ENCODE measurements at places on chromosomes 1 and 21.

DNA sequence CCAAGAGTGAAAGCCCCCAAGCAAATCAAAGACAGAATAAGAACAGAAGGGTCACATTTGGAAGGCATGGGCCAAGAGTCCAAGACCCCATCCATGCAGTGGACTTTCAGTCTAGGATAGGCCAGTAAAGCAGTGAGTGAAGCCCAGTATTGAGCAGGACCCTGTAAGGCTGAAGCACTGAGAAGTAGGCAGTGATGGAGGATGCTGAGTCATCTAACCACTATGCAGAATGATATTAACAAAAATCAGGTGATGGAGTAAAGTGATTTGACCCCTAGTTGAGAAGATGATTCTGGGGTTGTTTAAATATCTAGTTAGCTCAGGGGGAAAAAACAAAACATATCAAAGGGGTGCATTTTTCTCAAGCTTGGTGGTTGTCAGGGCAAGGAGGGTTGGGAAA, 308.7 kb upstream of the PLXNA2 start:
- no peak for DNase-seq

DNA sequence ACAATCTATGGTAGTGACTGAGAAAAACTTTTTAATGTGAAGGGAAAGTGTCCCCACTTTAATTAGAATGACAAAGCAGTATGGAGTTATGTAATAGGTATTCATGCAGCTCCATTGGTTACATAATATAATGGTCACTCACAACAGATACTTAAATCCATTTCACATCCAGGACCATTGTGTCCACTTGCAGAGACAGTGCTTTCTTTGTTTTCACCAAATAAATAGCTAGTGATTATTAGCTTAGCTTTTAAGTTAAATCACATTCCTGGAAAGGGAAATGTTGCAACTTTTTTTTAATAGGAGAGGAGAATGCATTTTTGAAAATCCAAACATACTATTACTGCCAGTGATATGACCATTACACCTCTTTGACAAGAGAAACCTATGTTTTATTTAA, 22.9 kb downstream of the RGL1 start:
- DNase-seq: no peak

DNA sequence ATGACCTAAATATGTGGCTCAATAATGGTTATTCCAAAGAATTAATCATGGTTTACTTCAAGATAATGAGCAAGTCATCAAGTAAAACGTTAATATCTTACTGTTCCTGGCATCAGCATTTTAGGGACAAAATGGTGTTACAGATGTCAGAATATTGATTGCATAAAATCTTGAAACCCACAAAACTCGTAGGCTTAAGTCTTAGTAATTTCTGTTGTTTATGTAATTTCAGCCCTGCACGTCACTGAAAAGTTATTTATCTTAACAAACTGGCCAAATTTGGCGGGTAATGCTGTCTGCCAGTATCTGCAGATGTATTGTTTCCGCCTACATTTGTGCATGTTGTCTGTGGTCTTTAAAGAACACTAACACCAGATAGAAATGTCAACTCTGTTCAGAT, 25.8 kb downstream of the CDC7 start:
- DNase-seq: no peak

DNA sequence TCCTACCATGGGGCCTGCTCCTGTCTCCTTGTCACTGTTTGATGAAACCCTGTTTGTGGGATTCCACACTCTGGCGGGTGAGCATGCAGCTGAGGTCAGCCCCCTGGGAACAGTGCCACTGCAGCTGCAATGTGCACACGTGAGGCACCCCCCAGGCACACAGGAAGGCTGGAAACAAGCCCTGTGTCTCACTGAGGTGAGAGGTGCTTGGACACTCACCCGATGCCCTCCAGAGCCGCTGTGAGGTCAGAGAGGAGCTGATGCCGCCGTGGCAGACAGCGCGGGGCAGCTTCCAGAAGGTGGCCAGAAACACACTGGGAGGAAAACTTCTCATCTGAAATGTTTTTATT, 49.7 kb downstream of the SLX9 start:
- DNase-seq: no peak

GRCh38 chr1:150080784-150081183, 13.2 kb downstream of the VPS45 start:
- no peak for DNase-seq

GRCh38 chr21:46036696-46037330, 55.2 kb downstream of the COL6A1 start:
- DNase-seq: no peak

- no peak for DNase-seq
Measured at GRCh38 chr1:72184099-72184701, 98.1 kb downstream of the NEGR1 start.

- DNase-seq: no peak
Measured at GRCh38 chr1:94299627-94300553, 62.5 kb upstream of the ARHGAP29 start.

GRCh38 chr1:195336812-195337211, 1271.4 kb downstream of the KCNT2 start:
- no peak for DNase-seq

GRCh38 chr1:226100436-226101391, 38.2 kb downstream of the H3-3A start:
- no peak for DNase-seq

- DNase-seq: no peak
Measured at GRCh38 chr1:86552376-86552775, 5.5 kb downstream of the CLCA4 start.

DNA sequence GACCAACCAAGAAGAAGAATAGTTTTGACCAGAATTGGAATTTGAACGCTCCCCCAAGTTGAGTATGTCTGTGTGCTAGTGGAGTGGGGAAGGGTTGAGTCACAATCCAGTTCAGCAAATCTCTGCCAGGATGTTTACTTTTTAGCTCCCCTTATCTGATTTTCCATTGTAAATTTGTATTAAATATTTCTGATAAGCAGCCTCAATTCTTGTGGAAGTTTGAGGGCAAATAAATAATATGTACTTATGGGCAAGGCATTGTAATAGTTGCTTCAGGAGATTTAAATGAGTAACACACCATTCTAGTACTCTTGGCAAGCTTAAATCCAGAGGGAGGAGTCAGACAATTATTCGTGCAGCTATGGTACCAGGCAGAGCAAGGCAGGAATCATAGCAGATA, 14.4 kb downstream of the CXADR start:
- no peak for DNase-seq

DNA sequence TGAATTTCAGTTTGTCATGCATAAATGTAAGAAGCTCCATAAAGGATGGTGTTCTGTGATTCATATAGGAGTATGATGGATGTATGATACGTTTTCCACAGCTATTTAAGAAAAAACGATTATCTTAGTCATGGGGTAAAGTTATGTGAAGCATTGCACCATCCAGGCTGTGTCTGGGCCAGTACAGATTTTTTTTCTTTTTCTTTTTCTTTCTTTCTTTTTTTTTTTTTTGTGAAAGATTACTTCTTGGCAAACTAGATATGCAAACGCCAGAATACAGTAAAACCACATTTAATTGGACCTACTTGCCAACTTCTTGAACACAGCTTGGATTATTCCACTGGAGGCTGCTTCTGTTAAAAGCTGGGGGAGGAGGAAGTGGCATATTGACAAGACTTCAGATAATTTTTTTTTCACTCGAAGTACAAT, 14.9 kb downstream of the ZBTB18 start:
- DNase-seq: no peak

DNA sequence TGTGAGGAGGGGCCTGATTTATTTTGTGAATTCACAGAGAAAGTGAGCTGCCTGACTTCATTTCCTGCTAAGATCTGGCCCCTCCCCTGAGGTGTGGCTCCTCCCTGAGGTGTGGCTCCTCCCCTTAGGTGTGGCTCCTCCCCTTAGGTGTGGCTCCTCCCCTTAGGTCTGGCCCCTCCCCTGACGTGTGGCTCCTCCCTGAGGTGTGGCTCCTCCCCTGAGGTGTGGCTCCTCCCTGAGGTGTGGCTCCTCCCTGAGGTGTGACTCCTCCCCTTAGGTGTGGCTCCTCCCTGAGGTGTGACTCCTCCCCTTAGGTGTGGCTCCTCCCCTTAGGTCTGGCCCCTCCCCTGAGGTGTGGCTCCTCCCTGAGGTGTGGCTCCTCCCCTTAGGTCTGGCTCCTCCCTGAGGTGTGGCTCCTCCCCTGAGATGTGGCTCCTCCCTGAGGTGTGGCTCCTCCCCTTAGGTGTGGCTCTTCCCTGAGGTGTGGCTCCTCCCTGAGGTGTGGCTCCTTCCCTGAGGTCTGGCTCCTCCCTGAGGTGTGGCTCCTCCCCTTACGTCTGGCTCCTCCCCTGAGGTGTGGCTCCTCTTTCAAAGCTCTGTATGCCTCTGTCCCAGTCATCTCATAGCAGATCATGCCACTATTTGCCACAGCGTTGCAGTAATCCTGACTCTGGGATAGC, 26.9 kb upstream of the LRRC3 start:
- peak; percentile 45 for DNase-seq

DNA sequence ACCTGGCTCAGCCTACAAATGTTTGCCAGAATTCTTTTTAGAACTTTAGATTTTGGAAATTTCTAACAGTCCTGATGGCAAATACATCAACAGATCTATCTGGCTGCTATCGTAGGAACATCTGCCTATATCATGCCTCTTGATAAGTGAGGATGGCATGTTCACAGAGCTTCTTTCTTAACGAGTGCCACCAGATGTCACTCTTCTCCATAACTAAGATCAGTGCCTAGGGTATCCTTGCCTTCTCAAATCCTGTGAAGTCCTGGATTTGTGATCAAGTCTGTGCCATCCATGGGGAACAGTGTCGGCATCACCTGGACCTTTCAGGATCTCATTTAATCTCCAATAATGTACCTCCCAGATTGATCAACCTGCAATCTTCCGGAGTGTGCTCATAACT, 36.5 kb upstream of the CD5L start:
- DNase-seq: no peak

GRCh38 chr1:6880951-6881690, 95.9 kb downstream of the CAMTA1 start:
- DNase-seq: no peak

DNA sequence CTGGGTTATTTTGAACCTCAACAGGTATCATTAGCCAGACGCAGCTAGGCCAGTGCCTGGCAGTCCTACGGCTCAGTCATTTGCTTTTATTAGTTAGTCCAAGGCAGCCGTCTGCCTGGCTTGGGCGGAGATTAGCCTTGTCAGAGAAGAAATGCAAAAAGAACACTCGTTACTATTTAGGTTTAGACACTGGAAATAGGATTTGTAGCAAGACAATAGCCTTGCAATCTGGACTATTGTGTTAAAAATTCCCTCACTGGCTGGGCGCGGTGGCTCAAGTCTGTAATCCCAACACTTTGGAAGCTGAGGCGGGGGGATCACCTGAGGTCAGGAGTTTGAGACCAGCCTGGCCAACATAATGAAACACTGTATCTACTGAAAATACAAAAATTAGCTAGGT, 11.0 kb upstream of the PRKCZ start:
- no peak for DNase-seq

DNA sequence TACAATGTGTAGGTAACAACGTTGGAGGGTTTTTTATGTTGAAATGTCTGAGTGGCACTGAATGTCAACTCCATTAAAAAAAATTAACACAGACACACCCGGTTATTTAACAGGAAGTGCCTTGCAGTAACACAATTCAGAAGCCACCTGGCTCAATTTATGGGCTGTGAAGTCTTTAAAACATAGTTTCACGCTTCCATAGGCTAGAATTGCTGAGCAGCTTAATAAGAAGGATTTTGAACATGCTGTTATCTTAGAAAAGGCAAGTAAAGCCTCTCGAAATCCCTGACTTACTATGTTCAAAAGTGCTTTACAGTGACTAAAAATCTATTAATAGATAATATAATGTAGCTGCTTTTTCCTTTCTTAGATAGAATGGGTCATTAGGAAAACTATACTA, 19.7 kb downstream of the SRSF4 start:
- DNase-seq: no peak

- DNase-seq: no peak
Measured at GRCh38 chr1:32736812-32737791, 34.5 kb upstream of the SYNC start.

DNA sequence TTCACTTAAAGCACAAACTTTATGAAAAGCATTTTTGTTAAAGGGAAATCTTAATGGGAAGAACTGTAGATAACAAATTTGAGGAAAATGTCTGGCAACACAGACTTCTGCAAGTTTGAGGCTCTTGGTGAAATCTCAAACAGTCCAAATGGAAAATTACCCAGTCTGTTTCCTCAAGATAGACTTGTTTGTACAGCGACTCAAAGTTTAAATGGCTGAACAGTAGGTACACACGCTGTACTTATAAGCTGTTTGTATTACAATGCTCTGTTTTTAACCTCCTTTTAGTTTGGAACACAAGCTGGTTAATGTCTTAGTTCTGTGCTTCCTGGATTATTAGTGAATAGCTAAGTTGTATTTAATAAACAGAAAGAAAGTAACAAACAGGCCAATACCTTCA, 217.1 kb downstream of the NFIA start:
- no peak for DNase-seq

DNA sequence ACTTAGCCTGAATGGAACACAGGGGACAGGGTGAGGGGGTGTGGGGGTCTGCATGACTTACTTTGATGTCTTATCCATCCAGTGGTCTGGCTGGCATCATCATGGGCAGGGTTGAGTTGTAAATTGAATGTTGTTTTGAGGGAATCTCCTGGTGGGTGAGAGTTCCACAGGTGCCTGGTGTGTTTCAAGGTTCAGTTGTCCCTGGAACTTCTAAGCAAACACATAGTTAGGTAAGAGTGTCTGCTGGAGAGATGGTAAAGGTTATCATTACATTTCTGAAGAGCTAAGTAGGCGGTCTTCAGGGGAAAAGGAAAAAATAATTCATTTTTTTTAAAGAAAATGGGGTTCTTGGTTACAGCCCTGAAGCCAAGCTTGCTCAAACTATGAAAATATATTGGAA, 46.0 kb upstream of the SIPA1L2 start:
- DNase-seq: no peak

GRCh38 chr1:33390542-33390941, 40.4 kb downstream of the PHC2 start:
- DNase-seq: no peak

- DNase-seq: no peak
Measured at GRCh38 chr21:37208741-37209225, 58.4 kb downstream of the VPS26C start.

GRCh38 chr1:52723260-52723659, 3.0 kb upstream of the ZYG11B start:
- no peak for DNase-seq

DNA sequence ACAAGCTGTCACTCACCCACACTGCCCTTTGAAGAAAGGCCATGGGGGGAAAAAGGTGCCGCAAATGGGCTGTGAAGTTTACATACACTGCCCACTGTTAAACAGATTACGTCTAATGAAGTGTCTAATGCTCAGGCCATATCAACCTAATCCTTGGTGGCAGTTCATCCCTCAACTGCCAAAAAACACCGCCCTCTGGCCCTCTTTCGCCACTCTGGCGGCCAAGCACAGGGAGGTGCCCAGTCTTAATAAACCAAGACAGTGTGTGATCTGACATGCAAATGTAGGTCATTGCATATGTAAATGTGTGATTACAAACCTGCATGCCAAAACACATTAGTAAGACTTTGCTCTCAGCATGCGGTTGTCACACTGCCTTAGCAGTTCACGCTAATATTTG, 89.5 kb downstream of the NEK7 start:
- DNase-seq: no peak

DNA sequence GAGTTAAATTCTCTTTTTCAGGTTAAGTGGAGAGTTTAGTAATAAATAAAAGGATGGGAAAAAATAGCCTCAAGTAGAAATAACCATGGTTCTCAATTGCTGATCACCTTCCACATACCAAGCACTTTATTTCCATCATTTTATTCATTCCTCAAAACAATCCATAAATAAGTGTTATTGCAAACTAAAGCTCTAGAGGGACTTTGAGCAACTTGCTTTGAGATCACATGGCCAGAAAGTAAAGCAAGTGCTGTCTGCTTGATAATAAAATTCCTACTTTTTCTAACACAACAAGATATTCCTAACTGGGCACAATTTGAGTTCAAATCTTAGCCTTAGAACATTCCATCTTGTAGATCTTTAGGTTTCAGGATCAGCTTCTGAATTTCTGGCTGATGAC, 97.1 kb upstream of the C1orf87 start:
- no peak for DNase-seq

All from CD4-positive, alpha-beta T cell treated with Interleukin-1 beta for 1 hour (primary cell).